Heart left ventricle (tissue), 16 donors: ENCODE measurements at places on chromosomes 2 and 18.

- DNase-seq = no peak
Measured at GRCh38 chr18:45164551-45164950, 450.7 kb upstream of the SLC14A2 start.

DNA sequence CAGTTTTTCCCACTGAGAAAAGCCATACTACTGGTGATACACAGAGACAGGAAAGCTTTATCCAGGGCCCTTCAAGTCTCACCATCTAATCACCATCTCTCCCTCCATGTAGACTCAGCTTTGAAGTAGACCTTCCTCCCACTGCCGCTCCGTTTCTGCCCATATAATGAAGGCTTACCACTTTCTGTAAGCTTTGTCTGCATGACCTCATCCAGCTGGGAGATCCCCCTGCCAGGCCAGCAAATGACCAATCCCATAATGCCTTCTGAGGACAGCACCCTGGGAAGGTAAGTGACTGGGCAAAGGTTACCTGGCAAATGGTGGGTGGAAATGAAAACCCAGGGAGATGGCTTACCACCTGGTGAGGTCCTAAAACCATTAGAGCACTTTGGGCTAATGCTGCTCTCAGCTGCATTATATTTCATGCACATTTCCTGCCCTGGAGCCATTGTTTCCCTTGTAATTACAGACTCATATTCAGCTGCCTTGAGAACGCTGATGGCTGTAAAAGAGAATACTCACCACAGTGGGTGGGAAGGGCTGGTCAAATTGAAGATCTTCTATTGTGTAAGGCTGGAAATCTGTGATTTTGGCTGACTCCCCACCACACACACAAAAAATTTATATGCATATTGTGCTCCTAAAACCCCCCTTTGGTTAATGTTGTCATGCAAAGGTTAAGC is 350.7 kb upstream of the SYT4 start:
- no peak for DNase-seq

GRCh38 chr2:551621-552020 is 125.6 kb downstream of the TMEM18 start:
- DNase-seq = no peak

GRCh38 chr2:154331784-154332183 is 366.7 kb upstream of the KCNJ3 start:
- no peak for DNase-seq

- no peak for DNase-seq
Measured at GRCh38 chr18:40532046-40532445, 1423.0 kb upstream of the PIK3C3 start.

- DNase-seq = no peak
Measured at GRCh38 chr2:66721776-66722175, 286.9 kb downstream of the MEIS1 start.

- no peak for DNase-seq
Measured at GRCh38 chr2:127829845-127830246, 18.9 kb upstream of the WDR33 start.

- DNase-seq = no peak
Measured at GRCh38 chr18:9239720-9240119, 94.9 kb upstream of the TWSG1 start.

DNA sequence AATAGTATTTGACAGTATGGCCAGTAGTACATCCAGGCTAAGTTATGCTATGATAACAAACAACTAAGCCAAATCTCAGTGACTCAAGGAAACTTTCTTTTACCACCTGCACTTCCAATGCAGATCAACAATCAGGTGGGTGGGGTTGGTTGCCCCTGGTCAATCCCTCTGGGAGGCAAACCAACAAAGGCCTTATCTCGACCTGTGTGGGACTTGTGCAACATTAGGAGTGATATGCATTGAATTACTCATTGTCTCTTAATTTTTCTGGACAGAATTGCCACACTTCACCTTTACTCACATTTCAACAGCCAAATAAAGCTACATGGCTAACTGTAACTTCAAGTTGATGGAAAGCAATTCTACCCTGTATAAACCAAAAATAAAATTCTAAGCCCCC is 1049.3 kb upstream of the CDH2 start:
- no peak for DNase-seq

GRCh38 chr2:218970894-218971293 is 11.4 kb downstream of the CDK5R2 start:
- DNase-seq = no peak

- no peak for DNase-seq
Measured at GRCh38 chr2:122565364-122565763, 809.9 kb downstream of the TSN start.

DNA sequence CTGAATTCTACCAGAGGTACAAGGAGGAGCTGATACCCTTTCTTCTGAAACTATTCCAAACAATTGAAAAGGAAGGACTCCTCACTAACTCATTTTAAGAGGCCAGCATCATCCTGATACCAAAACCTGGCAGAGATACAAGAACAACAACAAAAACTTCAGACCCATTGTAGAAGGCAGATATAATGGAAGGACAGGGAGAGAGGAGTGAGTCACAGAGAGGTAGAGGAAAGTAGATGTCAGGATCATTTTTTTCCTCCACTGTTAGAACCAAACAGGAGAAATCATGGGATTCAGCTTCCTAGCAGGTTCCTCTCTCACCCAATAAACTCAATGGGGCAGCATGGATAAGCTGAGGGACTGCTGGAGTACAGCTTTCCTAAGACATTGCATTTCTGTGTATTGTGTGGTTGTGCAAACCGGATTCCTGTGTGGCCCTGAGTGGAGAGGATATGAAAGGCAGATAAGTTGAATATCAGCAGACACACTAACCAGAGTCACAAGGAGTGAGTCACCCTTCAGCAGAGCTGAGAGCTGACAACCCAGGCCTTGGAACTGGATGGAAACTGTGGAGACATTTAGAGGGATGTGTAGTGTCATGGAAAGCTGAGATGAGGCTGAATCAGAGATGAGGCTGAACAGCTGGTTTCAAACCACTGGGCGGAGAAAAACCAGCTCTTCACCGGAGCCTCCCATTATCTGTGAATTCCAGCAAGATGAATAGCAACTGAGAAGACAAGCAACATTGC is 60.9 kb upstream of the MMADHC start:
- peak; percentile 18 for DNase-seq

GRCh38 chr2:104745846-104746245 is 108.1 kb upstream of the POU3F3 start:
- no peak for DNase-seq

- DNase-seq = no peak
Measured at GRCh38 chr2:218214116-218214515, 2.9 kb upstream of the ARPC2 start.

DNA sequence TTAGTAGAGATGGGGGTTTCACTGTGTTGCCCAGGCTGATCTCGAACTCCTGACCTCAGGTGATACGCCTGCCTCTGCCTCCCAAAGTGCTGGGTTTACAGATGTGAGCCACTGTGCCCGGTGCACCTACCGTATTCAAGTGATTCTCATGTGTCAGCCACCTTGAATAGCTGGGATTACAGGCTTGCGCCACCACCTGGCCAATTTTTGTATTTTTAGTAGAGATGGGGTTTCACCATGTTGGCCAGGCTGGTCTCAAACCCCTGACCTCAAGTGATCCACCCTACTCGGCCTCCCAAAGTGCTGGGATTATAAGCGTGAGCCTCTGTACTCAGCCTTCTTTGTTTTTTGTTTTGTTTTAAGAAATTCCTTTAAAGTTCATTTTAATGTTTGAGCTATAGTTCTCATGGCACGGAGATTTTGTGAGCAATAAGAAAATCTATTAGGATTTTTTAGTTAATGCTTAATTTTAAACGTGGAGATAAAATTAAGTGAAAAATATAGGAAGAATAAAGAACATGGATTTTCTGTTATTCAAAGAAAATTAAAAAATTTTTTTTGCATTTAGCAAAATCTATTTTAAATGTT is 242.6 kb downstream of the PHLPP1 start:
- DNase-seq = peak; percentile 34

- DNase-seq = peak; percentile 45
Measured at GRCh38 chr2:136253288-136254004, 135.5 kb upstream of the CXCR4 start.

GRCh38 chr2:201887773-201888425 is 81.6 kb downstream of the CDK15 start:
- no peak for DNase-seq

GRCh38 chr2:109719871-109720270 is 74.2 kb upstream of the RGPD5 start:
- no peak for DNase-seq

GRCh38 chr2:198164843-198165242 is 360.4 kb downstream of the PLCL1 start:
- no peak for DNase-seq

GRCh38 chr2:157868993-157869392 is 7.1 kb downstream of the ACVR1 start:
- no peak for DNase-seq

GRCh38 chr18:54089749-54090459 is 134.6 kb downstream of the MBD2 start:
- no peak for DNase-seq

- DNase-seq = no peak
Measured at GRCh38 chr2:3280197-3280596, 97.4 kb downstream of the EIPR1 start.

GRCh38 chr18:78494204-78495085 is 485.2 kb upstream of the SALL3 start:
- DNase-seq = no peak

- no peak for DNase-seq
Measured at GRCh38 chr18:63234841-63235240, 84.7 kb downstream of the BCL2 start.

- DNase-seq = no peak
Measured at GRCh38 chr18:65547046-65547445, 203.8 kb upstream of the CDH7 start.

DNA sequence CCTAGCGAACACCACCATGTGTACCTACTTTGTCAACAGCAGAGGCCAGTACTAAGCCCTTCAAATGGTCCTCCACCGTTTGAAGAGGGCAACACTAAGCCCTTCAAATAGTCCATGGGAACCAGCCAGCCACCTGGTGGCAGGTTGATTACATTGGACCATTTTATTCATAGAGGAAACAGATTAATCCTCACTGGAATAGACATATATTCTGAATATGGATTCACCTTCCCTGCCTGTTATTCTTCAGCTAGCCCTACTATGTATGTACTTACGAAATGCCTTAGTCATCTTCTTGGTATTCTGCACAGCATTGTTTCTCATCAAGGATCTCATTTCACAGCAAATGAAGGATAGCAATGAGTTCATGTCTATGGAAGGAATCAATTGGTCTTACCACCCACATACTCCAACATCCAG is 10.0 kb upstream of the ZNF396 start:
- peak; percentile 17 for DNase-seq

DNA sequence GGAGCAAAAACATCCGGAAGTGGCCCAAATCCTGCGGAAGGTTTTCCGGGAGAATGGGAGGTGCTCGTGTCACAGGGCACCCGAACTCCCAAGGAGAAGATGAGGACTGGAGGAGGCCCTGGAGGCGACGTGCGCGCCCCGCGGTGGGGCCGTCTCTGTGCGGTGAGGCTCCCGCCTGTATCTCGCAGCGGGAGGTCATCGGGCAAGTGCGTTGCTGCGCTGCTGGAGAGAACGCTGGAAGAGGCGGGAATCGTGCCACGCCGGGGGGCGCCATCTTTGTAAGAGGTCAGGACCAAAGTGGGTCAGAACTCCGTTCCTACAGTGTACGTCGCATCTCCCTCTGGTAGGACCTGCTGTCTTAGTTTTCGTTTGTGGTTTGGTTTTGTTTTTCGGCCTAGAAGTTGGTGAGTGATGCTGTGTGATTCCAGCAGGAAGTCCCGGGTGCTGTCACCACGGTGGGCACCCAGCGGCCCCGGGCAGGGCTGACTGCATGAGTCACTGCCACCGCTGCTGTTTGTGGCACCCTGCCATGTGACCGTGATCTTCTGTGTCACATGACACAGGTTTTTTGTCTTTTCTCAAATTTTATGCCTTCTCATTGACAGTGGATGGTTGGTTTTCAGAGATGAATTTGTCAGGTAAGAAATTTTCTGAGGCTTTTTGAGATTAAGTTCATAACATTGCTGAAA is 21.5 kb upstream of the ATP9B start:
- DNase-seq = no peak

DNA sequence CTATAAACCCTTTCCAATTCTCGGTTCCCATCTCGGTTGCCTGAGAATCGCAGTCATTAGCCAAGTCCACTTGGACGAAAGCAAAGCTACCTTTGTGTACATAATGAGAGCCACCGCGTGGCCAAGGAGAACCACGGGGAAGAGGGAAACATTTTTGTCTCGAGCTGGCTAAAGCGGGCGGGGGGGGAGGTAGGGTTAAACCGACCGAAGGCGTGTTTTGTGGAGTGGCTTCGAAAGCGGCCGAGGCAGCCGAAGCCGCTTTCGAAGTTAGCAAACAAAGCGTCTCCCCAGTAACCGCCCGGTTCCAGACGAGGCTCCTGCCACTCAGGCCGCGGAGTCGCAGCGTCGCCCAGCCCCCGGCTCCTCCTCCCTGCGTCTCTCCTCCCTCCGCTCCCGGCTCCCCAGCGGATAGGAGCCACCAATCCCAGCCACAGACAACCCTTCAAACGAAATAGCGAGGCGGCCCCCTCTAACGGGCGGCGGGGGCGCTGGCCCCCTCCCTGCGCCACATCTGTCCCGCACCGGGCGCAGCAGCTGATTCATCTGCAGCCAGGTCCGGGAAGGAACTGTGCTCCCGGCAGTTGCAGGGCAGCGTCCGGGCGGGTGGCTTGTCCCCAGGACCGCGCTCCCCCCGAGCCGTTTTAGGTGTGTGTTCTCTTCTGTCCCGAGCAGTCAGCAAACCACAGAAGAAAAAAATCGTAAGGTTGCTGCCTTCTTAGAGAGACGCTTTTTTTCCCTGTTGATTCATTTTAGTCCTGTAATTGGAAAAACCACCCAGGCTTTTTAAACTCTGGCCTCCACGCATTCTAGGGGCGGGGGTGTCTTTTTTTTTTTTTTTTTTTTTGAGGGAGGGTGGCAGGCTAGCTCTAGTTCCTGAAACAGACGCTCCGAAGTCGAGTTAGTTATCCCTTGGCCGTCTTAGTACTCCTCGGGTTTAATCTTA is 1.8 kb upstream of the TGIF1 start:
- peak; percentile 96 for DNase-seq

DNA sequence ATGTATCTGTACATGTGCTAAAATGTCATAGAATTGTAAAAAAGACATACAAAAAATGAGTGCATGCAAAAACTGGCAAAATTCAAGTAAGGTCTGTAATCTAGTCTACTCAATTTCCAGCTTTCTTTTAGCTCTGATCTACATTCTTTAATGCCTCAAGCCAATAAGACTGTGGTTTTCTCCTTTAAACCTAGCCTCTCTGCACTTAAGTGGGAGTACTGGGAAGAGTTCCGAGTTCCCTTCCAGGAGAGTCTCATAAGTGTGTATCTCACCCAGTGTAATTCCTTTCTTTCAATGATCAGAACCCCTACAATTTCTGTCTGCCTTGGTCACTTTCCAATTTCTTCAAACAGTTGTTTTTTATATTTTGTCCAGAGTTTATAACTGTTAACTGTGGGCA is 150.1 kb downstream of the PTRHD1 start:
- no peak for DNase-seq

GRCh38 chr2:14712111-14712510 is 79.6 kb downstream of the LRATD1 start:
- no peak for DNase-seq

DNA sequence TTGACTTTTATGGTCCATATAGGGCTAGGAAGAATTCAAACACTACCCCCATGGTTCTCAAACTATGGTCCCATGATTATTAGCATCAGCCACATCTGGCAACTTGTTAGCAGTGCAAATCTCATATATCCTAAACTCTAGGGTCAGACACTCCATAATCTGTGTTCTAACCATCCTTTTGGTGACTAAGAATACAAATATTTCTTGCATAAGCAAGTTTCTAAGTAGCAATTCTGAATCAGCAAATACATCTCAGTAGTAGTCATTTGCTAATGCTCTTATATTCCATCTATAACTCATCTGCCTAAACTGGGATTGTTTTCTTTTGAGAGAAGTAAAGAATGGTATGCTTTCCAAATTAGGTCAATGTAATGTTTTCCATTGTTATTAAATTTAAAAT is 447.3 kb downstream of the TMX3 start:
- DNase-seq = no peak
